ENCODE measurements at places on chromosomes 6 and 20. TPM values are rescaled to one million over a fixed set of nuclear protein-coding genes. Genes with fewer than 3 reads are reported as not detected.

DNA sequence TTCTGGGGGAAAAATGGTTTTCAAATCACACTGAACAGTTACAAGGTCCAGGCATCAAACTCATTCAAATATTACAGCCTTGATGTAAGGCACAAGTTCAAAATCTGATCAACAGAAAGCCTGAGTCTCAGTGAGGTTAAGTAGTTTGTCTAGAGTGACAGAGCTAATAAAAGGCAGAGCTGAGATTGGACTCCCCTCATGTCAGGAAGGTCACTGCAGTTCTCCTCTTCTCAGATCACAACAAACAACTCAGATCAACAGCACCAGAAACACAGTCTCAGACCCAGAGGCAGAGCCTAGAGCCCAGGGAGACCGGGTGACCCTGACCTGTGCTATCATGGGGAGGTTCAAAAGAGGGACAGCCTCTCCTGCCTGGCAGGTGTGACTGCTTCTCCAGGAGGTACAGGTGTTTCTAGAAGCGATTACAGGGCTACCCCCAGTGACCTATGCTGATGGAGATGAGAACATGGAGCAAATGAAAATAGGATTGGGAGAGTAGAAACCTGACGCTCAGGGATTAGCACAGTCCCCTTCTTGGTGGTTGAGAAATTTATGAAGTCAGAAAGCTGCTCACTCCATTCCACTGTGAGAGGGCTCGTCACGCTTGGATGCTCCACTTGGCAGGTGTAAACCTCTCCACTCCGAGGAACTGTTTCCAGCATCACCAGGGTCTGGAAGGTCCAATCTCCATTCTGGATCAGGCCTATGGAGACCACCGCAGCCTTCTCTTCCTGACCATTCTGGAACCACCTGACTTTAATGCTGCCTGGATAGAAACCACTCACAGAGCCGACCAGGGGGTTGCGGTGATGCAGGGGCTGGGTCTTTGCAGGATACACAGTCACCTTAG, 24.3 kb upstream of the HLA-DRB5 start:
- no peak for DNase-seq

DNA sequence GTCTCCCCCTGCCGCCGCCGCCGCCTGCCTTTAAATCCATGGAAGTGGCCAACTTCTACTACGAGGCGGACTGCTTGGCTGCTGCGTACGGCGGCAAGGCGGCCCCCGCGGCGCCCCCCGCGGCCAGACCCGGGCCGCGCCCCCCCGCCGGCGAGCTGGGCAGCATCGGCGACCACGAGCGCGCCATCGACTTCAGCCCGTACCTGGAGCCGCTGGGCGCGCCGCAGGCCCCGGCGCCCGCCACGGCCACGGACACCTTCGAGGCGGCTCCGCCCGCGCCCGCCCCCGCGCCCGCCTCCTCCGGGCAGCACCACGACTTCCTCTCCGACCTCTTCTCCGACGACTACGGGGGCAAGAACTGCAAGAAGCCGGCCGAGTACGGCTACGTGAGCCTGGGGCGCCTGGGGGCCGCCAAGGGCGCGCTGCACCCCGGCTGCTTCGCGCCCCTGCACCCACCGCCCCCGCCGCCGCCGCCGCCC, 474 bp downstream of the CEBPB start:
- DNase-seq, result peak; percentile 65

- DNase-seq, result no peak
Observed at GRCh38 chr6:39037082-39037508, 11.5 kb upstream of the GLP1R start.

Gene XKR7
- total RNA-seq, result not detected

DNA sequence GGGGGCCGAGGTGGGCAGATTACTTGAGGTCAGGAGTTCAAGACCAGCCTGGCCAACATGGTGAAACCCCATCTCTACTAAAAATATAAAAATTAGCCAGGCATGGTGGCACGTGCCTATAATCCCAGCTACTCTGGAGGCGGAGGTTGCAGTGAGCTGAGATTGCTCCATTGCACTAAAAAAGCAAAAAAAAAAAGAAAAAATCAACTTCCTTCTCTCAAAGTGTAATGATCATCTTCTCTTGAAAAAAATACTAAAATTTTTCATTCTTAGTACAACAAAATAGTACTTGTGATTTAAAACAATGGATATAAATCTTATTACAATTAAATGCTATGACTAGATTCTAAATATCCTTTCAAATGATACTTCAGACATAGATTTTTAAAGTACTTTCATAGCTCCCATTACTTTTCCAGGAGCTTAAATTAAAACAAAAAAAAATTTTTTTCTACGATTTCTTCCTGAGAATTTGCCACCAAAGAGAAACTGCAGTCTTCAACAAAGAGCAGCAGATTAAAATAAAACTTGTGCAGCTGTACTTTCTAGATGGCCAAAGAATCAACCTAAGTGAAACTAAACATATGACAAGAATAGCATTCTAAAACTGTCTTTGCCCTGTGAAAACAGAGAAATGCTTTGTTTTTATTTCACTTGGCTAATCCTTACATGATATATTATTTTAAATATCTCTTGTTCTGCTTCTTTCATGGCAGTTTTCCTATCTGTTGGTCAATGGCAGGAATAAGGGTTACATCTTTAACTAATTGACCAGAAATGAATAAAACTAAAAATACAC, 75.2 kb downstream of the MAP3K5 start:
- DNase-seq, result no peak

DNA sequence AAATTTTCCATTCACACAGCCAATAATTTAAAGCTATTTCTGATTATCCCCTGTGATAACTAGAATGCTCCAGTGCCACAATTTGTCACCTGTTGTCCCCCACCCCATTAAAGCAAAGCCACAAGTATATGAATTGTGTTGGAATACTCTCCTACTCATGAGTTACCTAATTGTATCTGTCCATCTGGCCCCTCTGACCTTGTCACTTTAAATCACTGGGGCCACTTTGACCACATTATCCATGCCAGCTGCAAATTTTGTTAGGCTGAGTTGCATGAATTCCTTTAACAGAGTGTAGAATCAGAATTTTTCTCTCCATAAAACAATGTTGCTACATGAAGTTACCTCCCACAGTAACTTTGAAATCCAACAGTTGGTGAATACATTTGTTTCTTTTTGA, 204.6 kb downstream of the MEI4 start:
- DNase-seq, result no peak

DNA sequence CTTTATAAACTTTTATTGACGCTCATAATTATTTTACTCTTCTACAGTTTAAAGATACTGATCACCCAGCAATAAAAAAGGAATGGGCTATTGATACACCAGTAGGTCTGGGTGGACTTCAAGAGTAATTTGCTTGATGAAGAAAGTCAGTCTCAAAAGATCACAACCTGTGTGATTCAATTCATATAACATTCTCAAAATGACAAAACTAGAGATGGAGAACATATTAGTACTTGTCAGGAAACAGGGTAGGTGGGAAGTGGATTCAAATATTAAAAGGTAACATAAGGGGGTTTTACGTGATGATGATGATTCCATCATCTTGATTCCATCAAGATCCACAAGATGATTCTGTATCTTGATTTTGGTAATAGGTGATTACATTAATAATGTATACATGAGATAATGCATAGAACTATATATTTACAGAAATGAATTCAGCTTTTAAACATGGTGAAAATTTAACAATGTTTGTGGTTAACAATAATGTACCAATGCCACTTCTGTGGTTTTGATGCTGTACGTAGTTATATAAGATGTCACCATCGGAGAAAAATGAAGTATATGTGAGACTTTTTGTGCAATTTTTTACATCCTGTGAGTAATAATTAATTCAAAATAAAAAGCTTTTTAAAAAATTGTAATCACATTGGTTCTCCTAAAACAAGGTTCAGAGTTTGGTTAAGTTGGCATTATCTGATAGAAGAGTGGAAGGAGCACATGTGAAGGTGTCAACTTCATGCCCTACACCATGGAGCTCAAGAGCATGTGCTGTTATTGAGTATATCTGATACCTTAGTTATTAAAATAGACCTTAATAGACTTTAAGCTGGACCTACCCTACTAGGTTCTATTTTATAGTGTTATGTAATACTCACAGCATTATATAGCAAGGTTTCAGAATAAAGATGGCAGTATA, 66.3 kb upstream of the DYNLRB1 start:
- no peak for DNase-seq

- no peak for DNase-seq
Observed at GRCh38 chr6:36649701-36650484, 28.6 kb upstream of the CDKN1A start.

DNA sequence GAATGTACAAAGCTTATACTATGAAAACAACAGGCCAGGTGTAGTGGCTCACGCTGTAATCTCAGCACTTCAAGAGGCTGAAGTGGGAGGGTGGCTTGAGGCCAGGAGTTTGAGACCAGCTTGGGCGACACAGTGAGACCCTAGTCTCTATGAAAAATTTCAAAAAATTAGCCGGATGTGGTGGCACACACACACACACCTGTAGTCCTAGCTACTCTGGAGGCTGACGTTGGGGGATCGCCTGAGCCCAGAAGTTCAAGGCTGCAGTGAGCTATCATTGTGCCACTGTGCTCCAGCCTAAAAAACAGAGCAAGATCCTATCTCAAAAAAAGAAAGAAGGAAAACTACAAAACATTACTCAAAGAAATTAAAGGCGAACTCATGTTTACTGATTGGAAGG, 7.3 kb upstream of the ASF1A start:
- DNase-seq, result no peak

DNA sequence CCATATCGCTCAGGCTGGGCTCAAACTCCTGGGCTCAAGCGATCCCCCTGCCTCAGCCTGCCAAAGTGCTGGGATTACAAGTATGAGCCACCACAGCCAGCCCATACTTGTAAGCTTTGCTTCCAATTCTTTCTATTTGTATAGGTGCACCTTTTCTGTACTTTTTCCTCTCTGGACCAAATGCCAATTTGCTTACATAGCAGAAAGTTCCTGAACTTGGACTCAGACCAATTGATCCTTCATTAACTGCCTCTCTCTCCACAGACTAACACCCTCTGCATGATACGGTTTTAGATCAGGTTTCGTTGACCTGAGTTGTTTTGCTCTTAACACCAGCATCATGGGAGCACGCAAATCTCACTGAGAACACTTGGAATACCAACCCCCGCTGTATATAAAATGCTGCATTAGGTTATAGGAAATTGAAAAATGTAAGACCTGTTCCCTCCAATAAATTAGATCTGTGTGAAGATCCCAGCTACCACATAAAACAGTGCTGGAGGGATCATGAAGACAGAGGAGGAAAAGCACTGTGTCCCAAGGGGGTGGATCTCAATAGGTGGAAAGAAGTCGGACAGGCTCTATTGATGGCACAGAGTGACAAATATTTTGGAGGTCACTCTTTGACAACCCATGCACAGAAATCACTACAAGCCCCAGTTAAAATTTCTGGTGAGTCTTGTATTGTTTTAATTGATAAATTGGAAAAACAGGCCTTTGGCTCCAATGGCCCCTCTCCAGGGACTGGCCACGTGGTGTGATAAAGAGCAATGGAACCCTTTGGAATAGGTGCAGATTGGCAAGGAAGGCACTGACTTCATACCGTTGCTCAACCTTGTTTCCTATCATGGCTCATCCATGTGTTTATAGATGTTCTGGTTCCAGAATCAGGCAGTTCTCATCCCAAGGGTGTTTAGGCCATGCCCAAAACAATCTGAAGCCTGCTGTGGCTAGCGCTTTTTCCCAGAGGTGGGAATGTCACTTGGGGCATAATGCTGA, 51.2 kb downstream of the ISM1 start:
- no peak for DNase-seq

- no peak for DNase-seq
Observed at GRCh38 chr6:16086965-16087364, 41.9 kb upstream of the MYLIP start.

Gene DEFB113
- total RNA-seq, result not detected

Gene SLC12A5
- 0.32 TPM for total RNA-seq

Gene CGA
- total RNA-seq, result not detected

Gene PSMB1
- total RNA-seq, result 109 TPM

DNA sequence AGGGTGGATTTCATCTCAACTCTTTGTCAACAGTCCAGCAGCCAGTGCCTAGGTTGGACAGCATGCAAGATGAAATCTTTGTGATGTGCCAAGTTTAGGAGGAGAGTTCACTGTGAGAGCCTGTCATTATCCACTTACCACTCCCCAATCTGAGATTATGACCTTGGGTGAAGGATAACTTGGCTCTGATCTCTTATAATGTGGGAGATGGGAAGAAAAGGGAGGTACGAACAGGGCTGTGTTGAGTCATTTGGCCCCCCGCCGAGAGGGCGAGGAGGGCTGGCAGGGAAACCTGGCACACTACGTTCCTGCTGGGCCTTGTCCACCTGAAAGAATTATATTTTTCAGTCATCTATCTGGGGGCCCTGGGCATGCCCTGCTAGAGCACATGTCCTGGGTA, 35.8 kb downstream of the LAMA4 start:
- no peak for DNase-seq

Gene SIRPA
- 53.4 TPM for total RNA-seq

DNA sequence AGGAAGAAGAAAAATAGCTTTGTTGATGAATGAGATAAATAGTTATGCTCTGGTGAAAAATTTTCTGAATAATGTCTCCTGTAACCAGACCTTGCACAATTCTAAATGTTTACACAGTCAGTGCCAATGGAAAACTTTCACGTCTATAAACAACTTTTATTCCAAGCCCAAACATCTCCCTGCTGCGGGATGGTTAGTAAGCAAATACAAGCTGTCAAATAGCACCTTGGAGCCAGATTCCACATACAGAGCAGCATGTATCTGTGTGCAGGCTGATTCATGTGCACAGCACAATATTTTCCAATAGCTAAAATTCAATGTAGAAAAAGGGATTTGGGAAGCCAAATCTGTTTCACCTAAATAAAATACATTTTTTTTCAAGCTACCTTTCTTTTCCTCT, 813.3 kb downstream of the HACE1 start:
- no peak for DNase-seq

DNA sequence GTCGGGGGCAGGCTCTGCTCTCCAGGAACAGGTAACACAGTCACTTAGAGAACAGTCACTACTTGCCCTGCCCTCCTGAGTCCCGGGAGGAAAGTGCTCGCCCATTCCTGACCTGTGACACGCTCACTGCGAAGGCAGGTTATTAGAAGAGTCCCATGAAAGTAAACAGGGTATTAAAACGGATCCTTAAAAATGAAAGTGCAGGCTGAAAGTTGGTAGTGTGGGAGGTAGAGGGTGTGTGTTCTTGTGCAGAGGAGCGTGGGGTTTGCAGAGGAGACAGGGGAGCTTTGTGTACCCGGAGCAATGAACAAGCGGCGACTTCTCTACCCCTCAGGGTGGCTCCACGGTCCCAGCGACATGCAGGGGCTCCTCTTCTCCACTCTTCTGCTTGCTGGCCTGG, at the start of gene CCN6:
CCN6 (plus strand) TSS at position 104 of the 400 bp plus-strand sequence; CDS start at position 358, 254 bp downstream.
- DNase-seq, result no peak

Gene BIRC7
- total RNA-seq, result 0.14 TPM

GRCh38 chr6:7726416-7727085, 652 bp downstream of the BMP6 start:
- no peak for DNase-seq

GRCh38 chr6:75275067-75275466, 9.5 kb downstream of the TMEM30A start:
- no peak for DNase-seq

Gene SYNDIG1
- 5.7 TPM for total RNA-seq

Data from mucosa of gallbladder (tissue), 1 donor.